Fibroblast of skin of left quadriceps (primary cell): ENCODE measurements at places on chromosomes 12 and 14.

DNA sequence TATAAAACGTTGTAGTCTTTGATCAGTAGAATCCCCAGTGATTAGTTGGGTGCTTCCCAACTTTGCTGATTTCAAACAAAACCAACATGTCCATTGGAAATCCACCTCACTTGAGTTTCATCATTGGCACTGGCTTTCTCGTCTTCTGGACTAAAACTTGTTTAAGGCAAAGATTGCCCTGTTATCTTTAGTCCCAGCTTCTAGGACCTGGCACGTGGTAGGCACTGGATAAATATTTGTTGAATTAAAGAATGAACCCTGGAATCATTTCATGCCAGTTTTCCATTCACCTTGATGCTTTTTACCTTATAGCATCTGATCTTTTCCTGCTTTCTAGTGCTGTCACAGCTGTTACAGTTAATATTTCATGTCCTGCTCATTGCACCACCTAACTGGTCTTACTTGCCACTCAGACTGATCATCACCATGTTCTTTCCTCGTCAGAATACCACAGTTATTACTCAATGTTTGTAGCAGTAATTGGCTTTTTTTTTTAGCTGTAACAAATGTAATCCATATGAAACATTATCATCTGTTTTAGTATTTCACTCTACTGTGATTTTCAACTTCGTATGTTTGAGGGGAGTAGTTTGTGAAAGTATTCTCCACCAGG lies 7.3 kb upstream of the C12orf50 start:
- DNase-seq: peak; percentile 49

DNA sequence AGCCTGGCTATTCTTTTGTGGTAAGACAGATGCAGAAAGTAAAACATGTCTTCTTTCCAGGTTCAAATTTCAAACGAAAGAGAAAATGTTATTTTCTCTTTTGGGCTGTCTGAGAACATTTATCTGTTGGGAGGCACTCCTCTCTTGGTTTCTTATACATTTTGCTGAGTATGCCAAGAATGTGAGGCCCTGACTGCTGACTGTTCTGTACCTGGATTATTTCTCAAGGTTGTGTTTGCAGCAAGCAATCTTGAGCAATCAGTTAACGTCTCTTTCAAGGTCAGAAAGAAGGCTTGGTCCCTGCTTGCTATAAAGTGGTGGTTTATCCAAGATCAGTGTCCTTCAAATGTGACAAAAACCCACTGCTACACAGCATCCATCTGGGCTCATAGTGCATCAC lies 9.8 kb downstream of the SSTR1 start:
- no peak for DNase-seq

- DNase-seq: peak; percentile 72
Measured at GRCh38 chr14:65462411-65462810, 49.9 kb downstream of the FUT8 start.

DNA sequence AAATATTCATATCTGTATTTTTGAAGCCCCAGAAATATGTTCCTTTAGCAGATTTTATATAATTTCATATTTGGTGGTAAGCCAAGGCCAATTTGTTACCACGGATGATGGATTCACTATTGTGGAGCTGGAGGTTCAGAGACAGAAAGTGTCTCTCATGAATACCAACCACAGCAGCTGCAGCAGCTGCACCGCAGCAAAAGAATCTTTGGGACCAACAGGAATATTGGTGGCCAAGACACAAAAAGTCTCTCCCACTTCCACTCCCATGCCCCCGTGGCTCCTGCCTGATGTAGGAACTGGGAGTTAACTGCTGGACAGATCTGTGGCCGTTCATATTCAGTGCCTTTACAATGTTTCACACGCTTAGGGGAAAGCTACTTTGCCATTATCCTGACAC lies 155.3 kb downstream of the ADAMTS20 start:
- no peak for DNase-seq

GRCh38 chr12:16076970-16077522 lies 165.9 kb downstream of the DERA start:
- no peak for DNase-seq

- DNase-seq: no peak
Measured at GRCh38 chr14:23379366-23380196, 2.7 kb downstream of the CMTM5 start.
